ENCODE measurements at places on chromosomes 16 and 17. TPM values are rescaled to one million over a fixed set of nuclear protein-coding genes. Genes with fewer than 3 reads are reported as not detected.

DNA sequence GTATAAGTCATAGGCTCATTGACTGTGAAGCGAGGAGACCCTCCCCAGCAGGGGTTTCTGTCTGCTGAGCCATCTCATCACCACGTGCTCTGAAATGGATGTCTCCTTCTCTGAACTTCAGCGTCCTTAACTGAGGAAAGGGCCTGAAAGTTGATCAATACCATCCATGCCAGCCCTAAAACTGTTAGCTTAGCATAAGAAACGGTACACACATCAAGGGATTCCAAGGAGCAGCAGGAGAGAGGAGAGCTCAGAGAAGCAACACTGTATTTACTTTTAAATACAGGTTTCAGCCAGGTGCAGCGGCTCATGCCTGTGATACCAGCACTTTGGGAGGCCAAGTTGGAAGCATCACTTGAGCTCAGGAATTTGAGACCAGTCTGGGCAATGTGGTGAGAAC, 248.9 kb upstream of the TNRC6C start:
- no peak for ATAC-seq

DNA sequence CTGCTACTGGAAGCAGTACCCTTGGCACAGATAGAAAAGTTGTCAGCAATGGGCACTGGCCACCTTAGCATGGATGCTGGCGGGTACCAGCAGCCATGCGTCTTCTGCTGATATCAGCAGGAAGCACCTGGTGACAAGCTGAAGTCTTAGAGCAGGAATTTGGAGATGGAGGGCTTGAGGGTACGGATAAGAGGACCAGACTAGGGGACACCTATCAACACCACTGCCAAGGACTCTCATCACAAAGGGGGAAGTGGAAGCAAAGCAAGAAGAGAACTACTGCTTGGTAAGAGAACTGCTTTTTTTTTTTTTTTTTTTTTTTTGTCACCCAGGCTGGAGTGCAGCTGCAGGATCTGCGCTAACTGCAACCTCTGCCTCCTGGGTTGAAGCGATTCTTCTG, 35.4 kb upstream of the LYRM9 start:
- no peak for ATAC-seq

DNA sequence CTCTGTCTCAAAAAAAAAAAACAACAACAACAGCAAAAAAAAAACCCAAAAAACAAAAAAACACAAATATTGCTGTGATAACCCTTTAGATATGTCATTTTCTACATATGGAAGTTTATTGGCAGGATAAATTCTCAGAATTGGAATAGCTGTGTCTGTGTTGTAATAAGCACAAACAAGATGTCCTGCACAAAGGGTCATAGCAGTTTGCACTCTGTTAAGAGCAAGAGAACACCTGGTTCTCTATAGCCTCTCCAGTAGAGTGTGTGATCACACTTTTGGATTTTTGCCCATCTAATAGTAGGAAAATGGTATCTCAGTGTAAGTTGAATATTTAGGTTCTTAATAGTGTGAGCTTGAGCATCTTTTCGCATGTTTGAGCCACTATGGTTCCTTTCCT, 60.4 kb downstream of the USP43 start:
- ATAC-seq = no peak

Gene ITGB3
- total RNA-seq = 1.7 TPM

Gene SLC2A4
- 0.68 TPM for total RNA-seq
